ENCODE measurements at places on chromosomes 11 and 22. TPM values are rescaled to one million over a fixed set of nuclear protein-coding genes. Genes with fewer than 3 reads are reported as not detected.

GRCh38 chr11:203056-203944, 3.9 kb downstream of the BET1L start:
- DNase-seq: no peak

DNA sequence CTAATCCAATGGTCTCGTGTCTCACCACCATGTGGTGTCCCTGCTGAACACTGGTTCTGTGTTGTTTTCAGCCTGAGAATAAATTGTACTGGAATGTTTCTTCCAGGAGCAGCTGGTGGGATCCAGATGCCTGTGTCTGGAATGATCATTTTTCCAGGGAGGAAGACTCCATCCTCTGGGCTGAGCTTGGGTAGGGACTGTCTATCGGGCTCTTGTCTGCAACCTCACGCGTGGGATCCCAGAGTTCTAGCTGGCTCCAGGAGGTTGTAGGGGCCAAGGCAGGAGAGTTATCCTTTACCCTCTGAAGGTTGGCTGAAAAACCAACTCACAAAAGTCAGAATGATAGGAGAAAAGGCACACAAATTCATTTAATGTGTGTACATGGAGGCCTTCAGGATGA, 144.1 kb upstream of the B3GAT1 start:
- DNase-seq: no peak

The PACSIN3 gene
- polyA plus RNA-seq: 0.48 TPM

DNA sequence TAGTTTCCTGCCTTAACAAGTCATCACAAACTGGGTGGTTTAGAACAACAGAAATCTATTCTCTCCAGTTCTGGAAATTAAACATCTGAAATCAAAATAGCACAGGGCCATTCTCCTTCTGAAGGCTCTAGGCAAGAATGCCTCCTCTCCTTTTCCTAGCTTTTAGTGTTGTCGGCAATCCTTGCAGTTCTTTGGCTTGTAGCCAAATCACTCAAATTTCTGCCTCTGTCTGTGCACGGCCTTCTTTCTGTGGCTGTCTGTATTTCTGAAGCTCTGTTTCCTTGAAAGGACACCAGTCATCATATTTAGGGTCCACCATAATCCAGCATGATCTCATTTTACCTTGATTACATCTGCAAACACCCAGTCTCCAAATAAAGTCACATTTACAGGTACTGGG, 795.5 kb downstream of the METTL15 start:
- DNase-seq: no peak

The CXCR5 gene
- polyA plus RNA-seq: 0.05 TPM

GRCh38 chr11:10581481-10582019, 13.1 kb upstream of the LYVE1 start:
- no peak for DNase-seq

GRCh38 chr22:19059481-19060278, 62.5 kb downstream of the DGCR2 start:
- DNase-seq: no peak

The FXYD2 gene
- polyA plus RNA-seq: 1.3 TPM

The LYVE1 gene
- polyA plus RNA-seq: not detected

All from immature natural killer cell (primary cell).